Glomerular endothelial cell (primary cell): ENCODE measurements at places on chromosomes 1 and 21. TPM values are rescaled to one million over a fixed set of nuclear protein-coding genes. Genes with fewer than 3 reads are reported as not detected.

The OLIG2 gene
- not detected in 2 replicates for total RNA-seq

The CELA3B gene
- not detected in 2 replicates for total RNA-seq

The SPEN gene
- total RNA-seq: 25.8 and 36.8 TPM in 2 replicates

The ASCL5 gene
- not detected in 2 replicates for total RNA-seq

The ANGPTL3 gene
- total RNA-seq: not detected in 2 replicates

The ALDH4A1 gene
- total RNA-seq: 14.8 and 28.0 TPM in 2 replicates

The CNR2 gene
- total RNA-seq: not detected in 2 replicates
